ENCODE measurements at places on chromosomes 1 and 21.

DNA sequence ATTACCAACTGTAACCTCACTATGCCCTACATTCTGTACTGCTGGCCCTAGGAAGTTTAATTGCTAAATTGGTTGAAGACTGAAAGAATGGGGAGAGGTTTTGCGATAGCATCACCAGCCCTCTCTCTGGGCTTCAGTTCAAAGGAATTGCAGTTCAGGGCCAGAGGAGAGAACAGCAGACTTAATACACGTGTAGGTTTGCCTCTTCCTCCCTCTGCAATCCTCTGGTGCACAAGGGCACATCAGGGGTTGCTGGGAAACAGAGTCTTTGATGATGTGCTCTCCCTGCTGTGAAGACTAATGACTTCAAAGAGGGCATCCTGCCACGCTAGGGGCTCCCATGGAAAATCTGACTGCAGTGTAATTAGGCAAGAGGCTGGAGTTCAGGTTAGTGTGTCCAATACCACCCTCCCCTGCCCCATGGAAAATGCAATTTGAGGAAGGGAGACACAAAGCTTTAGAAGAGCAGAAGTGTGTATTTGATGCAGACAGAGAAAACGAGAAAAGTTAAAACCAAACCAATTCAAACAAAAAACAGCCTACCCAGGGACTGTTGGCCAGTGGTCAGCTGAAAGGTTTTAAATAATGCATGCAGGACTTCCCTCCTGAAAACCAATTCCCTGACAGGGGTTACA, 167.9 kb downstream of the ASTN1 start:
- no peak for DNase-seq

GRCh38 chr21:40099809-40100208, 232.6 kb downstream of the PCP4 start:
- DNase-seq: no peak

DNA sequence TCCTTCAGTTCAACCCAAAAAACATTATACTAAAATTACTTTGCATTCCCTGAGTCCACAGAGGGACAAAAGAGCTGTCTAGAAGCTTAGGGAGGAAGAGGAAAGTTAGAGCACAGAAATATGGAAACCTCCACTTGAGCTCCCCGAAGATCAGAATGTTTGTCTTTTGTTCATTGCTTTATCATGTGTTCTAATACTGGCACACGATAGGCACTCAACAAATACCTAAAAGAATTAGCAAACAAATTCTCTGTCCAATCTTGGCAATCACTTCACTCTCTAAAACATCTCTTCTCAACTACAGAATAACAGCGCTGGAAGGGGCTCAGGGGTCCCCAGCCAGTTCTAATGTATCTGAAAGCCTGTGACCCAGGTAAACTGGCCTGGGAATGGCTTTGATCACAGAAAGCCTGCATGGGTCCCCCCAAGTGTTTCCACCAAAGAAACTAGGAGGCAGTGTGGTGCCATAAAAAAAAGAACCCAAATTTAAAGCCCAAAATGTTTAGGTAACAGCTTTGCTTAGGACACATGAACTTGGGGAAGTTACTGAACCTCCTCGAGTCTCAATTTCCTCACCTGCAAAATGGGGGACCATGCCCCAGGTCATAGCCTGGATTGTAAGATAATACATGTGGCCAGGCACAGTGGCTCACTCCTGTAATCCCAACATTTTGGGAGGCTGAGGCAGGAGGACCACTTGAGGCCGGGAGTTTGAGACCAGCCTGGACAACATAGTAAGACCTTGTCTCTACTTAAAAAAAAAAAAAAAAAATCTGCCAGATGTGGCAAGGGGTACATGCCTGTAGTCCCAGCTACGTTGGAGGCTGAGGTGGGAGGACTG, 45.8 kb downstream of the SSBP3 start:
- DNase-seq: no peak

DNA sequence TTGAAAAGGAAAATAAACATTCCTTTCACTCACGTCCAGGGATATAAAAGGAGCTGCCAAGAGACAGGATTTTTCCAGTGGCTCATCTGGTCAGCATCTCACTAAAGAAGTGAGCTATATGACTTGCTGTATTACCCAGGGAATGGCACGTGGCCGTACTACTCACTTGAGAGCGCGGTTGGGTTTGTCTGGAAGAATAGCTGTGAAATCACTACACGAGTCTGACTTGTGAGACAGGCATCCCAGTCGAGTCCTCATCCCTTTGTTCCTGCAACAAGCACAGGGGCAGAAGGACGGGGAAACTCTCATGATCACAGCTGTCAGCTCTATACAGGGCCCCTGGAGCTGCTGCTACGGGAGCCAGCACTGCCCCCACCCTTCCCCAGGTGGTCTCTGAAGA, 17.7 kb downstream of the RGS8 start:
- DNase-seq: no peak

GRCh38 chr1:36925251-36925650, 109.1 kb downstream of the GRIK3 start:
- DNase-seq: no peak

- peak; percentile 28 for DNase-seq
Observed at GRCh38 chr1:244011271-244011670, 39.8 kb upstream of the ZBTB18 start.

DNA sequence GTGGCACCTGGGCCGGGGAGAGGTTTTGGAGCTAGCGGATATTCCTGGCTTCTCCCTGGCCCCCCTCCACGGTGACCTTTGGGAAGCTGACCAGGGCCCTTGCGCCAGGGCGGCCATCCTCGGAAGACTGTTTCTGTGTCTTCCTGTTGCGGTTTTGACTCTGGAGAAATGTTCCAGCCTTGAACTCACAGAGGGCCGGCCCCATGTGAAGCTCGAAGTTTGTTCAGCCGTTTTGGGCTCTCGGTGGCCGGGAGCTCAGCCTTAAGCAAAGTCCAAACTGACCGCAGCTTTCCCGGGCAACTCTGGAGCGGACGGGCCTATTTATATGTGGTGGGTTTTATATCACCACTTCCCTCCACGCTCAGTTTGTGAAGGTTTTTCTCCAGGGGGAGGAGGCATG, 17.0 kb upstream of the WNT4 start:
- no peak for DNase-seq

All from amniotic stem cell (primary cell).